ENCODE measurements at places on chromosomes 6 and 20.
A peak's percentile ranks its signal among the peaks of the same experiment; 100 is the strongest.

DNA sequence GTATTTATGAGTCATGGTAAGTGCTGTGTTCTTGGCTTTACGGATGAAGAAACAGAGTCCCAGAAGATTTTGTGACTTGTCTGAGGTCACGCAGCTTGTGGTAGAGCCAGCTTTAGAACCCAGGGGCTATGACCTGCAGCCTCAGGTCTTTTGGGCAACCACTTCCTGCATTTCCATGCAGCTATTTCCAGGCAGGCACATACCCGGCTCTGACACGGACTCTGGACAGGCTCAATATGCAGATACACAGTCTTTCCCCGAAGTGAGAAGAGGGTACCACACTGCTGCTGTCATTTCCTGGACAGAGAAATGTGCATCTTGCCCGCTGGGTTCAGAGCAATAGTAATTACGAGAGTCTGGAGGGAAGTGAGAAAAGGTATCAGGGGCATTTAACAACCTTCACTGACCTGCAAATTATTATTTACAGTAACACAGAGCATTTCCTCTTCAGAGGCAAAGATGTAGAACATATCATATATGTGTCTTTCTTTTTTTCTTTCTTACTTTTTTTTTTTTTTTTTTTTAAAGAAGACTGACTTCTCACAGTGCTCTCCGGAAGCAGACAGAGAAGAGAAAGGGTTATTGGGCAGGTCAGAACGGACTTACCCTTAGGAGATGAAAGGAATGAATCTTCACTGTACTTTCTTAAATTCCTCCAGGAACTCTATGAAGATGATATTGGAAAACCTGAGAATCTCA lies 185.1 kb downstream of the CLIC5 start:
- DNase-seq: no peak

GRCh38 chr6:139080255-139080920 lies 51.8 kb downstream of the ABRACL start:
- no peak for DNase-seq

DNA sequence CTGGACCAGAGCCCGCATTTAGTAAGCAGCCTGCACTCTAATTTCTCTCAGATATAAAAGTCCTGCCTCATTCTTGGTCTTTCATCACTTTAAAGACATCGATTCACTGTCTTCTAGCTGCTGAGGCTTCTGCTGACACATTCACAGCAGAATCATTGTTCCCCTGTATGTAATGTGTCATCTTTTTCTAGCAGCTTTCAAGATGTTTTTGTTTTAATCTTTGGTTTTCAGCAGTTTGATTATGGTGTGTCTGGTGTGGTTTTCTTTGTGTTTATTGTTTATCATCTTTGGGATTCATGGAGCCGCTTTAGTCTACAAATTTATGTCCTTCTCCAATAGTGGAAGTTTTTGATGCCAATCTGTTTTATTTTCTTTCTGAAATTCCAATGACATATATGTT lies 157.3 kb upstream of the STMND1 start:
- DNase-seq: no peak

- DNase-seq: no peak
Observed at GRCh38 chr20:63055575-63056235, 48.9 kb upstream of the BHLHE23 start.

GRCh38 chr20:34475979-34476736 lies 40.1 kb upstream of the DYNLRB1 start:
- DNase-seq: peak; percentile 43

GRCh38 chr20:62651285-62652021 lies 9.2 kb downstream of the SLCO4A1 start:
- DNase-seq: no peak

DNA sequence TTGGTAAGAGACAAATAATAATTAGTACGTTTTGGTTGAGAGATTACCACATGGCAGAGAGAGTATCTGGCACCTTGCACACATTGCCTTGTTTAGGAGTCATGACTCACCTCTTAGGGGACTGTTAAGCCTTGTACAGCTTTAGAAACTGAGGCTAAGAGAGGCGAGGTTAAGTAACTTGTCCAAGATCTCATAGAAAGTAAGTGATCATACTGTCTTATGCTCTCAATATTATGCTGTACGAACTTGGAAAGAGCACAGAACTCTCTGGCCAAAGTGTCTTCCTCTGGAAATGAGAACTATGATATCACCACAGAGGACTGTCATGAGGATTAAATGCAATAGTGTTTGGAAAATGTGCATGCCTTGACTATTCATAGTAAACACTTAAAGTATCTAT lies 249.0 kb downstream of the UTRN start:
- DNase-seq: no peak

DNA sequence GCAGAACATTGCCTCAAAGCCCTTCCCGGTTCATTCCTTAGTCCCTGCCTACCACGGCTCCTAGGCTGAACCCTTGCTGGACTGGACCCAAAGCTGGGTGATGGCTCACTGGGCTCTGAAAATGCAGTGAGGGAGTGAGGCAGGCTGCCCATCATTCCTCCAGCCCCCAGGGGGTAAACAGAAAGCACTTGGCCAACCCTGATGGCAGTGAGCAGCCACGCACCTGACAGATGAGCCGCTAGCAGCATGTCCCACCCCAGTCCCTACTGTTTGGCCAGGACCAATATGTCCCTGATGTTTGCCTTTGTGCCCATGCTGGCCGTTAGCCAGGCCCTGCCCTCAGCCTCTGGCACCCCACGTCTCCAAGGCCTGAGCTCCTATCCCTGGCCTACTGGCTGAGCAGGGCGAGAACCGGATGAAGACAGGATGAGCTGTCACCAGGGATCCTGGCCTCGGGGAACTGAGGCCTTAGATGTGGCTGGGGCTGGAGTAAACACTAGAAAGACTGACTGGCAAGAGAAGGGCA lies 19.4 kb upstream of the BAK1 start:
- DNase-seq: no peak

GRCh38 chr6:4904461-4905025 lies 99.3 kb downstream of the RPP40 start:
- DNase-seq: no peak

DNA sequence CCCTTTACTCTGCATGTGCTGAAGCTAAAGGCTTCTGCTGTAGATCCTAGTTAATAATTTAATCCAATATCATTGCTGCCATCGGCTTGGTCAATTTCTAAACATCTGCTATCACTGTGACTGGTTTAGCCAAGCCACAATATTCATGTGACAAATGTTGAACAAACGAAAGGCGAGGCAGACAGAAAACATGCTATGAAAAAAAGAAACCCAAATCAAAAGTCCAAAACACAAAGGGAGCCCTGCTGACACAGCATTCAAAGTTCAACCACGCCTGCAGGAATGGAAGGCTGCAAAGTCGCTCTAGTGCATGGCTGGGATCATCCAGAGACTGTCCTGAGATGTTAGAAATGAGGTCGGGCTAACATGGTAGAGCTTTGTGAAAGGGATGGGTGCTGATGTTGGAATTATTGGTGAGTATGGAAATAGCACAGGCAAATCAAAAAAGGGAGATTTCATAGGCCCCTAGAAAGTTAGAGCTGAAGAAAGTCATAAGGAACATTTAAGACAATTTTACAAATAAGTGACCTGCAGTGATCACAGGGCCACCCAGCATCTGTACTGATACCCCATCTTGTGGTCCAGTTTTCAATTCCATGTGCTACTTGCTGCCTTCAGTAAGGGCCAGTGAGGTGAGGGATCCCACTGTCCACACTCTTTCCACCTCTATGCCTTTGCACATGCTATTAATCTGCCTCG lies 8.8 kb upstream of the NHSL1 start:
- DNase-seq: no peak

DNA sequence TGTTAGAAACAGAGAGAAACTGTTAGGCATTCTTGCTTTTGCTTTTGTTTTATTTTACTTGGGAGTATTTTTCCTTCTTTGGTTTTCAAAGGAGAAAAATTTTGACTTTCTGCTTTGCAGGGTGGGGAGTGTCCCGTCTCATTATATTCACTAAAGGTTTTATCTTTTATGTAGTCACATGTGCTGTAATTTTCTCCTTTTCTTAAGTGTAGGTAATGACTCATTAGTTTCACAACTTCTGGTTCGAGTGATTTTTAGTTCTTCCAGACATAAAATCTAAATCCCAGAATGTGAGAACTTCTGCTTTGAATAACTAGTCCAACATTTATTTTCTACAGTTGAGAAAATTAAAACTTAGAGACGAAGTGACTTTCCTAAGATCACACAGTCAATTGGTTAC lies 37.7 kb downstream of the ADGRF1 start:
- DNase-seq: no peak

GRCh38 chr6:41523915-41524633 lies 22.1 kb upstream of the FOXP4 start:
- DNase-seq: no peak

DNA sequence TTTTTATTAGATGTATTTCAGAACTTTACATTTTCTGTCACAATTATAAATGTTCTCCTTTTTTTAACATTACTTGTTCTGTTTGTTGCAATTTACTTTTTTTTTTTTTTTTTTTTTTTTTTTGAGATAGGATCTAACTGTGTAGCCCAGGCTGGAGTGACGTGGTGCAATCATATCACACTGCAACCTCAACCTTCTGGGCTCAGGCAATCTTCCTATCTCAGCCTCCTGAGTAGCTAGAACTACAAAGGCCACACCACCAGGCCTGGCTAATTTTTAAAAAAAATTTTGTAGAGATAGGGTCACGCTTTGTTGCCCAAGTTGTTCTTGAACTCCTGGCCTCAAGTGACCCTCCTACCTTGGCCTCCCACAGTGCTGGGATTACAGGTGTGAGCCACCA lies 15.1 kb upstream of the MBOAT1 start:
- DNase-seq: no peak

- no peak for DNase-seq
Observed at GRCh38 chr6:128478230-128479047, 42.0 kb downstream of the PTPRK start.
